Heart left ventricle (tissue), 16 donors: ENCODE measurements at places on chromosomes 12 and 14. TPM values are rescaled to one million over a fixed set of nuclear protein-coding genes. Genes with fewer than 3 reads are reported as not detected.
A peak's percentile ranks its signal among the peaks of the same experiment; 100 is the strongest.

DNA sequence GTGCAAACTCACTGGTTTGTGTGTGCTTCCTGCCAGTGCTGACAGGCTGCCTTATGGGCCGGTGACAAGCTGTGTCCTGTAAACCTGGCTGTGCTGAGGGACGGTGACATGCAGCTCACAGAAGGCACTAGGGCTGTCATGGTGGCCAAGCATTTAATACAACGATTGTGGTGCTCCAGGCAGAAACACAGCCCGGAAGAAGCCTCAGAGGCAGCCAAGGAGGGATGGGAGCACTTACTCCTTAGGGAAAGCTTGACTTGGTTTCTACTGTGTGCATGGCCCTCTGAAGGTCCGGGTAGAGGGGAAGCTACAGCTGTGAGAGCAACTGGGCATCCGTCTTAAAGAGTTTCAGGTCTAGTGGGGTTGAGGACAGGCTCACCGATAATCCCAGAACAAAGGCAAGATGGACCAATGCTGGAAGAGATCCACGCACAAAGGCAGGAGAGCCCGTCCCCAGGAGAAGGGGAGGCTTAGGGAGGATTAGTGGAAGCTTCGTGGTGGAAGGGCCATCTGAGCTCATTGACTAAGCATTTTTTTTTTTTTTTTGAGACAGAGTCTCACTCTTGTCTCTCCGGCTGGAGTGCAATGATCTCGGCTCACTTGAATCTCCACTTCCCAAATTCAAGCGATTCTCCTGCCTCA lies 10.7 kb upstream of the MCRS1 start:
- no peaks in the 10 kb centered on the region for H3K4me1 ChIP-seq
- H3K4me3 ChIP-seq = no peak overlapping the region
- no peak for DNase-seq
- H3K36me3 ChIP-seq = peaks cover 22% of the 10 kb centered on the region

GRCh38 chr14:85445151-85445795 lies 84.7 kb upstream of the FLRT2 start:
- H3K4me1 ChIP-seq = no peaks in the 10 kb centered on the region
- no peaks in the 10 kb centered on the region for H3K36me3 ChIP-seq
- H3K4me3 ChIP-seq = no peak overlapping the region
- no peak overlapping the region for H3K27ac ChIP-seq

DNA sequence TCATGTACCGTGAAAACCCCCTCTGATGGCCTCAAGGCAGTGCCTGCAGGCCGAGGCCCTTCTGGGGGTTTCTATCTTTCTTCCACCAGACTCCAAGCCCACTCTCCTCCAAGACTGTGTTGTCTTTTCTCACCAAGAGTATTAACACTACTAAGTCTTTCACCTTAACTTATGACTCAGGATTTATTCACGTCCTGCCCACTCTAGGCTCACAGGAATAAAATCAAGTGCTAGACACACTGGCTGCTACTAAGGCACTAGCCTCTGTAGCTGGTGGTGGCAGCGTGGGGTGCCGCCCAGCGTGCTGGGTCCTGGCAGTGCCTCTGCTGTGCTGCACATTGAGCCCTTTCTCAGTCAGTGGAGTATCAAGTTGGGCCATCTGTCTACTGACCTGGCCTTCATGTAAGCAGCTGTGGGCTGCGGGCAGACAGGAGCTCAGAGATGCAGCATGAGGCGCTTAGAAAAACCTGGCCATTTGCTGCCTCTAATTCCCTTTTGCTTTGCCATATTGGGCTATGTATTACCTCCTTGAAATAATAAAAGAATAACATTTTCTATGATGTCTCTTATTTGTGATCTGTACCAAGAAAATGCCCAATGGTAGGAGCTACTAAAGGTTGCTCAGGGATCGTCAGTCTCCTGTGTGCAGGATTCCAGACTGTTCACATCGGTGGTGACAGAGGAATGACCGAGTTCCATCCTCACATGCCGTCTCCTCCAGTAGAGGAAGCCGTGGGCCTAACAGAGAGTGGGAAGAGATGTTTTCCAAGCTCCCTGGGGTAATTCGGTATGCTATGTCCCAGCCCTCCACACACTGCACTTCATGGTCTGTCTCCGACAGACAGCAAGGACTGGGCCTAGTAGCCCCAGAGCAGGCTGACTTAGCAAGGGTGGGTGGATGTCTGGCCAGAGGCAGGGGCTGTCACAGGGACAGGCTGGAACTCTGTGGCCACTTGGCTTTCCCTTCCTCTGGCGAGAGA lies 39.9 kb downstream of the MAX start:
- H3K27ac ChIP-seq = no peak overlapping the region
- peaks cover 64% of the 10 kb centered on the region for H3K36me3 ChIP-seq
- no peaks in the 10 kb centered on the region for H3K4me1 ChIP-seq
- no peak overlapping the region for H3K4me3 ChIP-seq
- no peak for DNase-seq

GRCh38 chr12:83710851-83711250 lies 1024.1 kb downstream of the TMTC2 start:
- H3K4me3 ChIP-seq = no peak overlapping the region
- H3K36me3 ChIP-seq = no peaks in the 10 kb centered on the region
- no peaks in the 10 kb centered on the region for H3K4me1 ChIP-seq
- no peak overlapping the region for H3K27ac ChIP-seq

- no peaks in the 10 kb centered on the region for H3K27me3 ChIP-seq
- no peak overlapping the region for H3K4me3 ChIP-seq
- DNase-seq = no peak
- no peaks in the 10 kb centered on the region for H3K36me3 ChIP-seq
- H3K4me1 ChIP-seq = no peaks in the 10 kb centered on the region
- no peak overlapping the region for H3K27ac ChIP-seq
These were observed 5.5 kb upstream of the KRT84 start for GRCh38 chr12:52390739-52391617.

GRCh38 chr14:53306267-53306721 lies 153.2 kb upstream of the DDHD1 start:
- H3K4me1 ChIP-seq = peaks cover 11% of the 10 kb centered on the region
- H3K27ac ChIP-seq = peak overlapping the region; percentile 24
- no peak overlapping the region for H3K4me3 ChIP-seq
- no peaks in the 10 kb centered on the region for H3K27me3 ChIP-seq

DNA sequence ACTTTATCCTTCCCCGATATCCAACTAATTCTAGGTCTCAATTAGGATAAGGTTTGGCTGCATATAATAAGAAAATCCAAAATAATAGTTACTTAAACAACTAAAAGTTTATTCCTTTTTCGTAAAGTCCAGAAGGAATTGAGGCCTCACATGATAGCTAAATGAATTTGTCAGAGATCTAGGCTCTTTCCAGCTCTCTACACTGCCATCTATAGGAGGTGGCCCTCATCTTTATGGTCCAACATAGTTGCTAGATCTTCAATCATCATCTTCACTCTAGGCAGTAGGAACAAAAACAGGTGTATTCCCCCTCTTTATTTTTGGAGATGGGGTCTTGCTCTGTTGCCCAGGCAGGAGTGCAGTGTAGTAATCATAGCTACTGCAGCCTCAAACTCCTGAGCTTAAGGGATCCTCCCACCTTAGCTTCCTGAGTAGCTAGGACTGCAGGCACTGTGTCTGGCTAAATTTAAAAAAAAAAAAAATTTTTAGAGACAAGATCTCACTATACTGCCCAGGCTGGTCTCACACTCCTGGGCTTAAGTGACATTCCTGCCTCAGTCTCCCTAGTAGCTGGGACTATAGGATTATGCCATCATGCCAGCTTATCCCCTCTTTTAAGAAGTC lies 46.5 kb upstream of the SAV1 start:
- H3K27me3 ChIP-seq = no peaks in the 10 kb centered on the region
- H3K27ac ChIP-seq = no peak overlapping the region
- H3K4me1 ChIP-seq = no peaks in the 10 kb centered on the region
- H3K4me3 ChIP-seq = no peak overlapping the region

- DNase-seq = no peak
- peaks cover 85% of the 10 kb centered on the region for H3K4me1 ChIP-seq
- no peaks in the 10 kb centered on the region for H3K27me3 ChIP-seq
- peak overlapping the region; percentile 81 for H3K27ac ChIP-seq
- H3K4me3 ChIP-seq = peak overlapping the region; percentile 12
These were observed 39.8 kb downstream of the ACTN1 start for GRCh38 chr14:68939181-68939892.

DNA sequence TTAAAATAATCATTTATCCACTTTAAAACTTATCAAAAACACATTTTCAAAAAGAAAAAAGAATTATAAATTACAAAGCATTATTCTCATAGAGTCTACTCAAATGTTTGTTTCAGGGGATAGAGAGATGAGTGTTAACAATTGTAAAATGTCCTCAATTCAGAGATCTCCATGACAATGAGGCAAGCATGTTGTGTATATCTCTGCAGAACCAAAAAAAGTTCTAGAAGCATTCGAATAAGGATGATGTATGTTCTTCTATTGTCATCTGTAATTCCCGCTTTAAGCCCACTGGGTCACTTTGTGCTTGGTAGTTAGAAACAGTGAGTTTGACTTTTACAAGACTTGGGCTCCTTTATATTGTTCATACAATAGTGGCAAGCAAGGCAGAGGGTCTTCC lies 73.6 kb upstream of the CCDC198 start:
- H3K4me1 ChIP-seq = no peaks in the 10 kb centered on the region
- H3K27me3 ChIP-seq = no peaks in the 10 kb centered on the region
- H3K36me3 ChIP-seq = no peaks in the 10 kb centered on the region

DNA sequence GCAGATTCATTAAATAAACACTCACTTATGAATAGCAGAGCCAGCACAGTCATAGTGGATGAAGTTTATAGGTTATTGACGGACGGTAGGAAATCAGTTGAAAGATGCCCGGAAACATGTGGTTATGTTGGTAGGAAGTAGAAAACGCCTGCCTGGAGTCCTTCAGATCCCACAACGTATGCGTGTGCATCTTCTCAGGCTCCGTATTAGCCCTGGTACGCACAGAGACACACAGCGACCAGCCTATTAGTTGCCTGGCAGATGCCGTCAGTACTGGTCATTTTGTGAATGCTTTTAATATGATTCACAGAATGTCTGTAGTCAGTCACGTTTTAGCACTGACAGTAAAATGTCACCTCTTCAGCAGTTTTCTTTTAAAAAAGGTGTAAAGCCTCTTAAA lies 196.4 kb downstream of the RGS6 start:
- no peak overlapping the region for H3K27ac ChIP-seq
- DNase-seq = no peak
- H3K27me3 ChIP-seq = no peaks in the 10 kb centered on the region
- no peaks in the 10 kb centered on the region for H3K36me3 ChIP-seq

DNA sequence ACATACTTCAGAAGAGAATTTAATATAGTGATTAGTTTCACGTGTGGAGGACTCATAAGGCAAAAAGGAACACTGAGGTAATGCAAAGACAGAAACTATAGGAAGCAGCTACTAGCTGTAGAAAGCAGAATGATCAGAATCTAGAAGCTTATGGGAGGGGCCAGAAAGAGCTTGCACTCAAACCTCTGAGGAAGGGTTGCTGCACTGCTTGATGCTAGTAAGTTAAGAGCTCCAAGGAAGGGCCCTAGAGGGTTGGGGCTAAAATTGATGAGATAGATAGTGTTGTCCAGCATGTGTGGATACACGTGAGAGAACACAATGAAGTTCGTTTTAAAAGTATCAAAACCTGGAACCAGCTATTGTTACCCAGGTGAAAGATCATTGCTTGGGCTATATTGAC lies 311.1 kb downstream of the SLC6A15 start:
- no peak for DNase-seq
- H3K27ac ChIP-seq = no peak overlapping the region
- no peaks in the 10 kb centered on the region for H3K4me1 ChIP-seq
- H3K4me3 ChIP-seq = no peak overlapping the region
- H3K36me3 ChIP-seq = no peaks in the 10 kb centered on the region

DNA sequence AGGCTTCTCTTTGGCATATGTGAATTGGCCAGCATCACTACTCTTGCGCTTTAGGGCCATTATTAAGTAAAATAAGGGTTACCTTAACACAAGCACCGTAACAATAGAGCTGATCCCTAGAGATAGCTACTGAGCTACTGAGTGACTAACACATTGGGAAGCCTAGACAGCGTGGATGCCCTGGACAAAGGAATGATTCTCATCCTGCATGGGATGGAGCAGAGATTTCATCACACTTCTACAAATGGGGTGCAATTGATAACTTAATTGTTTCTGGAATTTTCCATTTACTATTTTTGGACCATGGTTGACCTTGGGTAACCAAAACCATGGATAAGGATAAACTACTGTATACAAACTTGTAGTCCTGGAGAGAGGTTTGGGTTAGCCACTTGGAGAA lies 57.1 kb downstream of the FBXO34 start:
- no peaks in the 10 kb centered on the region for H3K27me3 ChIP-seq
- H3K4me3 ChIP-seq = no peak overlapping the region
- no peaks in the 10 kb centered on the region for H3K36me3 ChIP-seq

GRCh38 chr14:74907744-74908143 lies 15.3 kb downstream of the RPS6KL1 start:
- H3K4me3 ChIP-seq = no peak overlapping the region
- no peak for DNase-seq
- no peaks in the 10 kb centered on the region for H3K27me3 ChIP-seq
- H3K36me3 ChIP-seq = peaks cover 21% of the 10 kb centered on the region
- H3K27ac ChIP-seq = no peak overlapping the region

DNA sequence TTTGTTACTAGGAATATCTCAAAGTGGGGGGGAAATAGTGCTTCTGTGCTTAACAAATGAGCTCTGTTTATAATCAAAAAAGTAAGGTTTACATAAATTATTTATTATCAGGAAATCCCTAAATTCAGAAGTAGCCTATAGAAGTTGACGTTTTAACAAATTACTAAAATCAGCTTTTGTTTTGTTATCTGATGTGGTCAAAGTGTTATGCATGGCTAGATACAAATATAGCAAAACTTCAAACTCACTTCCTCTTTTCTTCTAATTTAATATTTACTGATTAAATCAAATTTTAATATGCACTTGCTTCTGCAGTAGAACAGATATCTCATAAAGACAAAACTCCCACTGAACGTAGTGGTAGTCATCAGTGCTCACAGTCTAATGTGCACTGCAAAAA lies 47.5 kb downstream of the GARIN6 start:
- DNase-seq = no peak
- H3K4me1 ChIP-seq = no peaks in the 10 kb centered on the region
- H3K36me3 ChIP-seq = no peaks in the 10 kb centered on the region
- H3K27ac ChIP-seq = no peak overlapping the region
- H3K27me3 ChIP-seq = no peaks in the 10 kb centered on the region

DNA sequence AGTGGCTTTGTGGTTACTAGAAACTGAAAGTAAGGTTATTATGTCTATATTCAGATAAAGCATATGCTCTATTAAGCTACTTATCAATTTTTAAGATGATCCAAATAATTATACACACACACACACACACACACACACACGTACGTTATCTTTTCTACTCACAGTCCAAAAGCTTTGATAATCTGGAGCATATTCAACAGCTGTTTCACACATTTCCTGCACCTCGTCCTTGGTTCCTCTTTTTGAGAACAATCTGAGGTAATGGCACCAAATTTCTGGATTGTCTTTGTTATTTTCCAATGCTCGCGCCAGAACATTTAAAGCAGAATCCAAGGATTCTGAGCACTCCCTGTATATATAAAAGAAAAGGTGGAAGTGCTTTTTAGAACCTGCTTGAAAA lies 37.5 kb downstream of the ZFC3H1 start:
- no peak for DNase-seq
- H3K4me3 ChIP-seq = no peak overlapping the region
- peaks cover 100% of the 10 kb centered on the region for H3K36me3 ChIP-seq
- no peaks in the 10 kb centered on the region for H3K27me3 ChIP-seq
- H3K27ac ChIP-seq = no peak overlapping the region

- DNase-seq = no peak
- no peak overlapping the region for H3K27ac ChIP-seq
- H3K4me3 ChIP-seq = no peak overlapping the region
- no peaks in the 10 kb centered on the region for H3K4me1 ChIP-seq
- no peaks in the 10 kb centered on the region for H3K27me3 ChIP-seq
- no peaks in the 10 kb centered on the region for H3K36me3 ChIP-seq
These were observed 87.9 kb downstream of the DAD1 start for GRCh38 chr14:22500954-22501726.

The CDKN3 gene
- total RNA-seq = 1.9 TPM

The KRT6C gene
- not detected for total RNA-seq

The P2RX2 gene
- total RNA-seq = not detected

The DEGS2 gene
- not detected for total RNA-seq

The TAS2R50 gene
- 0.44 TPM for total RNA-seq

The KRT1 gene
- total RNA-seq = not detected

The SYNE3 gene
- 16.9 TPM for total RNA-seq

The TRPV4 gene
- total RNA-seq = 1.8 TPM
